Urinary bladder (tissue), 4 donors: ENCODE measurements at places on chromosomes 7 and 10. TPM values are rescaled to one million over a fixed set of nuclear protein-coding genes. Genes with fewer than 3 reads are reported as not detected.

CYP26C1 gene
- not detected for total RNA-seq

LRRC17 gene
- 200 TPM for total RNA-seq

CTAGE15 gene
- 3.5 TPM for total RNA-seq

PDE6C gene
- total RNA-seq = not detected

PIP gene
- total RNA-seq = not detected

HYAL4 gene
- not detected for total RNA-seq

SOSTDC1 gene
- 25.6 TPM for total RNA-seq
